Right cardiac atrium (tissue), 5 donors: ENCODE measurements at places on chromosomes 4 and X.

GRCh38 chr4:153209410-153209809 is 5.2 kb downstream of the TRIM2 start:
- DNase-seq, result no peak

- DNase-seq, result no peak
Measured at GRCh38 chr4:88159229-88159725, 838 bp upstream of the ABCG2 start.

DNA sequence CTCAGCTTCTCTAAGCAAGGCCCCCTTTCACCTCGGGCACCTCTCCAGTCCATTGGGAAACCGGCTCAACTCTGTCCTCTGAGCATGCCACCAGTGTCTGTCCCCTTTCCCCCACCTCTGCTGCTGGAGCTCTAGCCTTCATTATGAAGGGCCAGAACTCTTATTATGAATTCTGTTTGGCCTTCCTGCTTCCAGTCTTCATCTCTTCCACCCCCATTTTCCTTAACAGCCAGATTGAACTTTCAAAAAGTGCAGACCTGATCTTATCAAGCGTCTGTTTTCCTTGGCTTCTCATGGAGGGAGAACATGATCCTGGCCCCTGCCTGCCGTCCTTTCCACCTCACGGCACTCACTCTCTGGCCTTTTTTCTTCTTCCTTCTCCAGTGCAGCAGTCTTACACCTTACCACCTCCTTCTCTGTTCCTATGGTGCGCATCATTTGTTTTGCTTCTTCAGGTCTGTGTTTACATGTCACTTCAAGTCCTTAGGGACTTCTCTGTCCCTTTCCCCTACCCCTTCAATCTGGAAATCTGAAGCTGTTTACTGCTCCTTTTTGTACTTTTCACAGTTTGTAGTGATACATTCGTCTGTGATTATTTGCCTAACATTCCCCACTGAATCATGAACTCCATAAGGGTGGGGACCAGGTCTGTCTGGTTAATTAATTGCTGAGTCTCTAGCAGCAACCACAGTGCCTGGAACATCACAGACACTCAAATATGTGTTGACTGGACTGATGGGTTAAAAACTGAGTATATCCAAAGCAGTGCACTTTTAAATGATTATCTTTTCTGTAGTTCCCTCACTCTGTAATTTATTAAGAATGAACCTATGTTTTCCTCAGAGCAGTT is 55.8 kb downstream of the FNIP2 start:
- DNase-seq, result peak; percentile 33

GRCh38 chrX:53930515-53931380 is 113.5 kb downstream of the PHF8 start:
- no peak for DNase-seq

DNA sequence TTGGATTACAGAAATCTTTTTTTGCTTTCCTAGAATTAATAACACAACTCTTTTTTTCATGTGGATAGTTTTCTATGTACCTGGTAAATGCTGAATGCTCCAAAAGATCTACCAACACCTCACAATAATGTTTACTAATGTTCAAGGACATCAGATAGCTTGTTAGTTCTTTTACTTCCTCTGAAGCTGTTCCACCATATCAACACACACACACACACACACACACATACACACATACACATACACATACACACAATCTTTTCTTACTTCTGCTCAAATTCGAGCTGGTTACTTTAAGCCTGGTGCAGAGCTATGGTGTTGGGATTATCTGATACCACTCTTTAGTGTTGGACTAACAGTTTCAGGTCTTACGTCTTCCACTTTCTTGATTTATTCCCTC is 28.3 kb upstream of the TMPRSS11D start:
- DNase-seq, result no peak

DNA sequence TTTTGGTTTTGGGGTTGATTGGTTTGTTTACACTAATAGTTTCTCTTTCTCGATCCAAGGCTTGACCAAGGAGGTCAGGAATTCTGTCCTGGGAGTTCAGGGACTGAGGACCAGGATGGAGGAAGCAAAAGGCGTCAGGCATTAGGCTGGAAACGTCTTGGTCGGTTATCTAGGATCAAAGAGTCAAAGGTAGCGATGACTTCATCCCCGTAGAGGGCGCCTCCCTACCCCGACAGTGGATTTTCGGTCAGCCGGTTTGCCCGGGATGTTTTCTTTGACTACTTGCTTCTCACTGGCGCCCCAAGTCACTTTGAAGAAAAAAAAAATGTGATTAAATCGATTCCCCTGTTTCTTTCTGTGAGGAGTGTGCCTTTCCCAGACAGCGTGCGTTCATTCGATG is 980 bp upstream of the FHDC1 start:
- no peak for DNase-seq

- no peak for DNase-seq
Measured at GRCh38 chr4:40546506-40546905, 83.2 kb downstream of the RBM47 start.

- no peak for DNase-seq
Measured at GRCh38 chr4:88356771-88357170, 21.9 kb upstream of the HERC6 start.

GRCh38 chrX:68995780-68996551 is 167.1 kb downstream of the EFNB1 start:
- DNase-seq, result peak; percentile 58
